ENCODE measurements at places on chromosomes 16 and 17. TPM values are rescaled to one million over a fixed set of nuclear protein-coding genes. Genes with fewer than 3 reads are reported as not detected.

- H3K4me1 ChIP-seq: no peaks in the 10 kb centered on the region
- H3K27ac ChIP-seq: no peak overlapping the region
- H3K4me3 ChIP-seq: no peak overlapping the region
- DNase-seq: no peak
Measured at GRCh38 chr17:45186801-45187354, 25.2 kb downstream of the HEXIM2 start.

- H3K4me3 ChIP-seq: no peak overlapping the region
- no peaks in the 10 kb centered on the region for H3K4me1 ChIP-seq
- no peak overlapping the region for H3K27ac ChIP-seq
- no peaks in the 10 kb centered on the region for H3K36me3 ChIP-seq
- DNase-seq: no peak
Measured at GRCh38 chr17:68849673-68850610, 105.2 kb downstream of the ABCA8 start.

DNA sequence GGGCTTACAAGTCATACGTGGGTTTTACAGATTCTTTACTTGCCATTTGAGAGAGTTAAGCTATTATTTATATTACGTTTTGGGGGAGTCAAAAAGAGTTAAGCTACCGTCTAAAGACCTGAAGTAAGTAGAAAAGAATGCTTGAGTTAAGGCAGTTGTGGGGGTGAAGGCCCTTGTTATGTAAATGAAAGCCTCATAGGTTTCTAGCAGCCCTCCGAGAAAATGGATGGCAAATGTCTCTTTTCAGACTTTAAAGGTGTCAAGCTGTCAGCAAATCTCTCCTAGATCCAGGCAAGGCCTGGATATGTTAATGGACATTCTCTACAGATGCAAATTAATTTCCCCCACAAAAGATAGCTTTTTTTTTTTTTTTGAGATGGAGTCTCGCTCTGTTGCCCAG, 7.2 kb upstream of the EIF4A3 start:
- H3K36me3 ChIP-seq: no peaks in the 10 kb centered on the region
- DNase-seq: no peak
- H3K4me3 ChIP-seq: no peak overlapping the region
- no peaks in the 10 kb centered on the region for H3K4me1 ChIP-seq
- H3K27ac ChIP-seq: no peak overlapping the region
- no peaks in the 10 kb centered on the region for H3K27me3 ChIP-seq

- no peaks in the 10 kb centered on the region for H3K36me3 ChIP-seq
- H3K4me1 ChIP-seq: no peaks in the 10 kb centered on the region
- H3K4me3 ChIP-seq: no peak overlapping the region
- H3K27me3 ChIP-seq: no peaks in the 10 kb centered on the region
- DNase-seq: no peak
Measured at GRCh38 chr17:61646482-61646881, 55.5 kb upstream of the NACA2 start.

GRCh38 chr17:31392002-31392855, 754 bp downstream of the RAB11FIP4 start:
- no peaks in the 10 kb centered on the region for H3K4me1 ChIP-seq
- H3K27ac ChIP-seq: no peak overlapping the region
- no peak overlapping the region for H3K4me3 ChIP-seq
- H3K27me3 ChIP-seq: no peaks in the 10 kb centered on the region

GRCh38 chr17:75645501-75645888, 12.3 kb downstream of the SMIM5 start:
- no peaks in the 10 kb centered on the region for H3K27me3 ChIP-seq
- peaks cover 12% of the 10 kb centered on the region for H3K4me1 ChIP-seq
- no peak for DNase-seq
- H3K36me3 ChIP-seq: no peaks in the 10 kb centered on the region
- peak overlapping the region; percentile 97 for H3K27ac ChIP-seq

GRCh38 chr16:70402916-70403659, 35.8 kb downstream of the ST3GAL2 start:
- DNase-seq: no peak
- H3K27me3 ChIP-seq: no peaks in the 10 kb centered on the region
- H3K27ac ChIP-seq: no peak overlapping the region
- H3K4me1 ChIP-seq: no peaks in the 10 kb centered on the region
- no peaks in the 10 kb centered on the region for H3K36me3 ChIP-seq

DNA sequence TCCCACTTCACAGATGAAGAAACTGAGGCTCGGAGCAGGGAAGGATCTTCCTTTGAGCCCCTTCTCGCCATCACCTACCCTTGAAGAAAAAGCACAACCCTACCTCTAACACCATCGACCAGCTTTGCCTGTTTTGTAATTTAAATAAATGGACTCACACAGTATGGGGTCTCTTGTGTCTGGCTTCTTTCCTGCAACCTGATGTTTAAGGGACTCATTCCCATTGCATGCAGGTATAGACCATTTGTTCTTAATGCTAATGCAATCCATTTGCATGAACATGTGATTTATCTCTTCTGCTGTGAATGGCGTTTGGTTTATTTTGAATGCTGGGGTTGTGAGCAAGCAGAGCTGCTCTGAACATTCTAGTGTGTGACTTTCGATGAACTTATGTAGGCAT, 150.8 kb upstream of the FOXF1 start:
- no peak for DNase-seq
- H3K27ac ChIP-seq: no peak overlapping the region
- H3K36me3 ChIP-seq: no peaks in the 10 kb centered on the region
- no peak overlapping the region for H3K4me3 ChIP-seq
- no peaks in the 10 kb centered on the region for H3K4me1 ChIP-seq
- H3K27me3 ChIP-seq: peaks cover 3% of the 10 kb centered on the region

- no peak for DNase-seq
- no peaks in the 10 kb centered on the region for H3K4me1 ChIP-seq
- H3K36me3 ChIP-seq: no peaks in the 10 kb centered on the region
- H3K27me3 ChIP-seq: no peaks in the 10 kb centered on the region
- H3K4me3 ChIP-seq: no peak overlapping the region
Measured at GRCh38 chr17:222172-222571, 40.7 kb upstream of the DOC2B start.

- no peaks in the 10 kb centered on the region for H3K4me1 ChIP-seq
- H3K27me3 ChIP-seq: no peaks in the 10 kb centered on the region
- no peak for DNase-seq
- H3K4me3 ChIP-seq: no peak overlapping the region
Measured at GRCh38 chr17:8894673-8895578, 27.5 kb upstream of the PIK3R6 start.

GRCh38 chr16:86952769-86953168, 364.4 kb downstream of the C16orf95 start:
- no peaks in the 10 kb centered on the region for H3K27me3 ChIP-seq
- H3K27ac ChIP-seq: no peak overlapping the region
- no peak overlapping the region for H3K4me3 ChIP-seq
- no peak for DNase-seq
- H3K36me3 ChIP-seq: no peaks in the 10 kb centered on the region
- no peaks in the 10 kb centered on the region for H3K4me1 ChIP-seq

- no peaks in the 10 kb centered on the region for H3K4me1 ChIP-seq
- no peak for DNase-seq
- no peaks in the 10 kb centered on the region for H3K36me3 ChIP-seq
- no peaks in the 10 kb centered on the region for H3K27me3 ChIP-seq
- no peak overlapping the region for H3K4me3 ChIP-seq
Measured at GRCh38 chr16:77613095-77613494, 109.2 kb upstream of the NUDT7 start.

DNA sequence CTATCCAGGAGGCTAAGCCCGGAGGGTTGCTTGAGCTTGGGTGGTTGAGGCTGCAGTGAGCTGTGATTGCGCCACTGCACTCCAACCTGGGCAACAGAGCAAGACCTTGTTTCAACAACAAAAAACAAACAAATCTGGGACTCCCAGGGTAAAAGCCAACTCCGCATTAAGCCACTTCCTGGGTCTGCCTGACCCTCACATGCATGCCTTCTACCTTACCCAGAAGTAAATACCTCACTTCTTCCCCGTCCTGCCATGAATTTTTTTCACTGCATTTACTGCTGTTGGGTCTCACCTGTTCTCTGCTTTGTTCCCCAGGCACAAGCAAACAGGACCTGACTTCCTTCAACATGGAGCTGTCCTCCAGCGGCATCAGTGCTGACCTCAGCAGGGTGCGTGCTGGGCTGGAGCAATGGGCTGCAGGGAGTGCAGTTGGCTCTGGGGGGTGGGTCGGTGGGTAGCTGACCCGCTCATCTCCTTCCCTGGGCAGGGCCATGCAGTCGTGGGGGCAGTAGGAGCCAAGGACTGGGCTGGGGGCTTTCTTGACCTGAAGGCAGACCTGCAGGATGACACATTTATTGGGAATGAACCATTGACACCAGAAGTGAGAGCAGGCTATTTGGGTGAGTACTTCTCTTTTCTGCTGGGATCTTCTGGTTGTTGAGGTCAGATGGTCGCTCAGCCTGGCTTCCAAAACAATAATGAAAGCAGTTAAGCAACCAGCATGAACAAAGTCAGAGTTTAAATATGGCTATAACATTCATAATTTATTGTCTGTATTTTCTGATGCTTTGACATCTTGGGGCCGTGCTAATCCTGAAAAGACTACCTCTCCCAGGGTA, 16.4 kb downstream of the ITGAL start:
- no peaks in the 10 kb centered on the region for H3K4me1 ChIP-seq
- no peaks in the 10 kb centered on the region for H3K27me3 ChIP-seq
- H3K4me3 ChIP-seq: no peak overlapping the region
- H3K27ac ChIP-seq: no peak overlapping the region

- peaks cover 8% of the 10 kb centered on the region for H3K4me1 ChIP-seq
- H3K27me3 ChIP-seq: no peaks in the 10 kb centered on the region
- no peak overlapping the region for H3K4me3 ChIP-seq
- DNase-seq: peak; percentile 43
- peak overlapping the region; percentile 22 for H3K27ac ChIP-seq
Measured at GRCh38 chr17:46764709-46765401, 53.6 kb downstream of the WNT3 start.

GRCh38 chr16:57472665-57473060, 10.2 kb downstream of the POLR2C start:
- H3K4me3 ChIP-seq: no peak overlapping the region
- H3K27me3 ChIP-seq: no peaks in the 10 kb centered on the region
- DNase-seq: no peak
- peaks cover 44% of the 10 kb centered on the region for H3K36me3 ChIP-seq

MYL4 gene
- total RNA-seq: not detected

CDH5 gene
- 5.2 TPM for total RNA-seq

TLCD2 gene
- total RNA-seq: 1.8 TPM

FBXW10B gene
- total RNA-seq: 0.28 TPM

NPTX1 gene
- not detected for total RNA-seq

CD300H gene
- total RNA-seq: not detected

SMIM22 gene
- total RNA-seq: 50.3 TPM

CCL13 gene
- total RNA-seq: 1.2 TPM
